T47D (cell line): ENCODE measurements at places on chromosomes 11 and 22.
A peak's percentile ranks its signal among the peaks of the same experiment; 100 is the strongest.

DNA sequence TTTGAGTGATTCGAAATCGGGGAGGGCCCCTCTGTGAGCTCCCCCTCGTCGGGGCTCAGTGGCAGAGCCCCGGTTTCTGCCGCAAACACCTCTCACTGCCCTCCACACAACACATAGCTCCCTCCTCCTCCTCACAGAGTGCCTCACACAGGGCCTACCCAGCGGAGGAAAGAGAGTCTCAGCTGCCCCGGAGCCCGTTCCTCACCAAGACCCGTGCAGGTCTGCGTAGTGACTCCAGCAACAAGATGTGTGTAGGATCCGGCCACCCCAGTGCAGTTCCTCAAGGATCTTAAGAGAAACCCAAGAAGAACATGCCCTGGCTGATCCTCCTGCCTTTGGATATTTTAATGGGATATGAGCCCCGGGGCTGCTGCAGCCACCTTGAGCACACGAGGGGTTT is 238.4 kb downstream of the BRD1 start:
- DNase-seq: no peak

DNA sequence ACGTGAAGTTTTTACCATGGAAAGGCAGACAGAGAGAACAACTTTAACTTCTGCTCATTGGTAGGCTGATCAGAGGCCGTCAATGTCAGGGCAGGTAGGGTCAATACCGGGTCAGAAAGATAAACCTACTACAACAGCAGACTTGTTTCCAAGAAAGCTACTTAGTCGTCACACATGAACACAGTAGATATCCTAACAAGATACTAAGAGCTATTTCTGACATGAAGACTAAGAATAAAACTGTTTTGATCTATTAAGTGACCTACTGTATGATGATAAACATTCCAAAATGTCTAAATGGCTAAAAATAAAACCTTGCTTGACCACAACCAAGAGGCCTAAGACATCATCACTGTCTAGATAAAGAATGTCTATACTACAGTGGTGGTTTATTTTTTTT is 231.3 kb downstream of the CADM1 start:
- no peak for DNase-seq

GRCh38 chr11:61627850-61628661 is 47.2 kb upstream of the SYT7 start:
- peak; percentile 87 for DNase-seq

- no peak for DNase-seq
Observed at GRCh38 chr11:17607083-17607429, 60.0 kb downstream of the OTOG start.

DNA sequence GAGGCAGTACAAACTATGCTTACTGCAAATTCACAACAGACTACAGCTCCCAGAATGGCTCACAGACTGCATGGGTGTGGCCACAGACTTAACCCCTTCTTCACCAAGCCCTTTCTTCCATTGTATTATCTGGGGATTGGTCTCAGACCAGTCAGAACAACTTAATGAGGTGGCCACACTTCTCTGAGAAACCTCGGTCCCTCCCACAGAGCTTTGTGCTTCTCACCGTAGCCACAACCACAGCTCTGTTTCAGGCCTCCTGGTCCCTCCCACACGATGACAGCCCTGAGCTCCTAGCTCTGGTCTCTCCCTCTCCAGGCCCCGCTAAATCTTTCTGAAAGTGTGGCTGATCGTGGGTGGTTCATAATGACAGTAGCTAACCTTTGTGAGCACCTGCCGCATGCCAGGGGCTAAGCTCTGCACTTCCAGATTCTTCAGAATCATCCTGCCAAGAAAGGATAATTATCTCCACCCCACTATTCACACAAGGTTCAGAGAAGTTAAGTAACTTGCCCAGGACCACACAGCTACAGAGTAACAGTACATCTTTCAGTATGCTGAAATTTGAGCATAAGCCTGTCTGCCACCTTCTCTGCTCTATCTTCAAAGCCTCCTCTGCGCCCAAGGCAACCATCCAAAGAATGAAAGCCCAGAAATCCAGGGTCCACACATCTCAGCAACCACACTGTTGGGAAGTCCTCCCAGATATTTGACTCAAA is 5.4 kb downstream of the PDE2A start:
- DNase-seq: no peak

- no peak for DNase-seq
Observed at GRCh38 chr22:29080106-29080975, 7.5 kb downstream of the KREMEN1 start.

GRCh38 chr11:19769820-19770219 is 57.2 kb downstream of the NAV2 start:
- no peak for DNase-seq

DNA sequence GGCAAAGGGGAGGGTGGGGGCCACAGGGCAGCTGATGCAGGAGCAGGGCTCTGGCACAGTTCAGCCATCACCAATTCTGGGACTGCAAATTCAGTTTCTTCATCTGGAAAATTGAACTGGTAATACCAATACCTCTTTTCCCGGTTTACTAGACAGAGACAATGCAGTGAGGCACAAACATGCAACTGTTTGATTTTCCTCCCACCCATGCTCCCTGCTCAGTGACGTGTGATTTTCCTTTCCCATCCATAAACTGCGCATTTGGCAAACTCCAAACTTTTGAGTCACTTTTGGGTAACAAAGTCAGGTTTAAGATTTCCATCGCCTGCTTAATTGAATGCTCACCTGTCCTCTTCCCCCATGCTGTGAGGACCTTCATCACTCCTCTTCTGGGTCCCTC is 23.2 kb downstream of the P2RY2 start:
- DNase-seq: no peak

GRCh38 chr11:132101881-132102280 is 731.5 kb downstream of the NTM start:
- no peak for DNase-seq

DNA sequence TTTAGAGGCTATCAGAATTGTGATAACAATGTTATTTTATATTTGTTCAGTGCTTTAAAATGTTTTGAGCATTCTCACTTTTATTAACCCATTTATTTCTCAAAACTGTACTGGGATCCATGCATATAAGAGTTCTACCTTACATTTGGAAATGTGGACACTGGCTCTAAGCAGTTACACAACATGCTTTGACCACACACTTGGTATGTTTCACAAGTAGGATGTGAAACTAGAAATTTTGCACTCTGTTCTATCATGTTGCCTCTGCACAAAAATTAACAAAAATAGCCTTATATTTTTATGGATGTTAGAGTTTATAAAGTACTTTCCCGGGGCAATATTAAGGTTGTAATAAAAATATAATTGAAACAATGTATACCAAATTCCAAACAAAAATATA is 126.9 kb upstream of the CHORDC1 start:
- no peak for DNase-seq

DNA sequence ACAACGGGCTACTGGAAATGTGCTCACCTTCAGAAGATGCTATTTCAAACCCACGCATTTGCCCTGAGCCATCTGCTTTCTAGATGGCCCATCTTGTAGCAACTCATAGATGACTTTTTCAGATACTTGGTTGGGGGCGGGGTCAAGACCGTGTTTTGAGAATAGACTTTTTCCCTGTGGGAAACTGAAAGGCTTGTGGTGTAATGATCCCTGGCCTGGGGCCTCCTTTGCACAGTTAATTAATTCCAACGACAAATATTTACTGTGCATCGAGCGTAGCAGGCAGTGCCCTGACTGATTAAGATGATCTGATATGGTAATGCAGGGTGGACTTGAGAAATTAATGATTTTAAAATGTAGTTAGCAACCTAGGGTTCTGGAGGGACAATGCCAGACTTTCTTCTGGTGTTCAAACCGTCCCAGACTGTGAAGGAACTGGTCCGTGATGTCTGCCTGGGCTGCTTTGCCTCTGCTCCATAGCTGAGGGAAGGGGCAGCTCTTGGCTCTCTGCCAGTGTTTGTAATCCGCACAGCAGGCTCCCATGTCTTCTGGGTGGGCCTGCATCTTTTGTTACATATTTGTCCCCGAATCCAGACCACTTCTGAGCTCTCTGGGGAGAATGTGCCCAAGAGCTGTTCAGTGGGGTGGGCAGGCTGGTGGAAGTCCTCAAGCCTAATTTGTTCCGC is 84.8 kb downstream of the ADAMTS15 start:
- peak; percentile 91 for DNase-seq

DNA sequence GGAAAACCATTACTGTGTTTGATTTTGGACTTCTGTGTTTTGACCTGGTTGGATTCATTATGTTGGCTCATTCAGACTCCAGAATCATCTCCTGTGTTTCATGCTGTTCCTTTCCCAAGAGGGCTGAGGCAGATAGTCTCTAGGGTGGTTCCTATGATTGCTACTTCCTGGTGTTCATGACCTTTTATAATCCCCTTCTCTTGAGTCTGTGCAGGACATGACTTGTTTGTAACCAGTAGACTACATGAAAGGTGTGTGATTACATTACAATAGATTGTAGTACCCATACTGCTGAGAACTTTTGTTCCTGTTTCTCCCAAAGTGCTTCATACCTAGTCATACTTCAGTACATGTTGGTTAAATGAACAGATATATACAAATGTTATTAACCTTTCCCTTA is 700.6 kb downstream of the METTL15 start:
- DNase-seq: no peak

- no peak for DNase-seq
Observed at GRCh38 chr22:19916006-19916405, 25.6 kb upstream of the COMT start.

GRCh38 chr11:34332524-34332923 is 25.3 kb downstream of the ABTB2 start:
- DNase-seq: peak; percentile 63

- no peak for DNase-seq
Observed at GRCh38 chr11:44854741-44855492, 95.8 kb downstream of the TP53I11 start.

DNA sequence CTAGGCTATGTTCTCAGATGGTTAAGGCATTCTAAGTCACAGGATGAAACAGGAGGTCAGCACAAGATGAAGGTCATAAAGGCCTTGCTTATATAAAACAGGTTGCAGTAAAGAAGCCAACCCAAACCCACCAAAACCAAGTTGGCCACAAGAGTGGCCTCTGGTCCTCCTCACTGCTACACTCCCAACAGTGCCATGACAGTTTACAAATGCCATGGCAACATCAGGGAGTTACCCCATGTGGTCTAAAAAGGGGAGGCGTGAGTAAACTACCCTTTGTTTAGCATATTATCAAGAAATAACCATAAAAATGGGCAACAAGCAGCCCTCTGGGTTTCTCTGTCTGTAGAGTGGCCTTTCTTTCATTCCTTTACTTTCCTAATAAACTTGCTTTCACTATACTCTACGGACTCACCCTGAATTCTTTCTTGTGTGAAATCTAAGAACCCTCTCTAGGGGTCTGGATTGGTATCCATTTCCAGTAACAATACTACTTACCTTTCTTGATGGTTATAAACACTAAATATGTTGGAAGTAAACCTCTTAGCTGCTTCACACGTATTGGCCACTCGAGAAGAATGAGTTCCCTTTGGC is 1237.9 kb downstream of the FAM181B start:
- no peak for DNase-seq

DNA sequence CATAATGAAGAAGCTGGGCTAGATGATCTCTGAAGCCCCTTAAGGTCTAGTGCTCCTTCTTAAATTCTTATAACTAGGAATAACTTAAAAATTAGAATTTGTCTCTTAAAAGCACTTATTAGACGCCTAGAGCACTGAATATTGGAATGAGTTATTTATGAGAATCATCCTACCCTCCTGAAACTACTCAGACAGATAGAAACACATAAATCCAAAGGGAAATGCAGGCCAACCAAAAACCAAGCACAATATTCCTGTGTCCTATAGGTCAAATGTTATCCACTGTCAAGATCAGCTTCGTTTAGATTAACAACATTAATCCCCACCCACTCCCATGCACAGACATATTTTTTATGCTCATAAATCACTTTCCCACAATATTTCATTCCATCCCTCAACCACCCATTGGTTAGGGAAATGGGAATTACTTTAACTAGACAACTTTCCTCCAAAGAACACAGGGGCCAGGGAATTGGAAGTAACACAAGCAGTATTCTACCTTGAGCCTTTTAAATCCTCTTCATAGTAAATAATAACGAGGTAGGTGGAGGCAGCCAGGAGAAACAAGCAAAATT is 87.1 kb downstream of the CD44 start:
- no peak for DNase-seq

GRCh38 chr22:39665229-39665628 is 94.7 kb downstream of the CACNA1I start:
- peak; percentile 34 for DNase-seq

DNA sequence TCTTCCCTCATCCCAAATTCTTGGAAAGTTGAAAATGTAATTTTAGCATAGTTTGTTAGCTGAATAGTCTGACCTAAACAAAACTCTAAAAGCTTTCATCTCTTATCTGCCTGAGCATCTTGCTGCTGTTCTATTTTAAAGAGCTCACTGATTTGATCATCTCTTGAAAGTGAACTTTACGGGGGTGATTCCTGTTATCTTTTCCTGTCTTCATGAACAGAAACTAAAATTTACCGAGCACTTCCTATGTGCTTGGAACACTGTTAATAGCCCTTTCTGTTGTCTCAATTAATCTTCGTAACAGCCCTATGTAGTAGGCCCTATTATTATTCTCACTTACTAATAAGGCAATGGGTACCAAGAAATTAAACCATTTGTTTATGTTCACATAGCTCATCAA is 12.3 kb downstream of the AMOTL1 start:
- DNase-seq: no peak

DNA sequence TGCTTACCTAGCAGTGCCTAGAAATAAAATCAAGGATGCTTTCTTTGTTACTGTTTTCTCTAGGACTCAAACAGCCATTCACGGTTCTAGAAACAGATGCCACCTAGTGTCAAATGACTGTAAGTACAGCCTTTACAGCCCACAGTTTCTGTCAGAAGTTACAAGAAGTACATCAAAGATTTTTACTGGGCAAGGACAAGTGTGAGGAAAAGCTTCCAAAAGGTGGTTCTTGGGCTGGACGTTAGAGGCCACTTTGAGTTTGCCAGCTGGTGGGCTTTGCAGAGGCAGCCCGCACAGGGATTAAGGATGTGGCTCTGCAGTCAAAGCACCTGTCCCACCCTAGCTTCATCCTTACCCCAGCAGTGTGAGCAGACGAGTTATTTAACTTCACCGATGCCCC is 6.9 kb downstream of the KMT5B start:
- no peak for DNase-seq

DNA sequence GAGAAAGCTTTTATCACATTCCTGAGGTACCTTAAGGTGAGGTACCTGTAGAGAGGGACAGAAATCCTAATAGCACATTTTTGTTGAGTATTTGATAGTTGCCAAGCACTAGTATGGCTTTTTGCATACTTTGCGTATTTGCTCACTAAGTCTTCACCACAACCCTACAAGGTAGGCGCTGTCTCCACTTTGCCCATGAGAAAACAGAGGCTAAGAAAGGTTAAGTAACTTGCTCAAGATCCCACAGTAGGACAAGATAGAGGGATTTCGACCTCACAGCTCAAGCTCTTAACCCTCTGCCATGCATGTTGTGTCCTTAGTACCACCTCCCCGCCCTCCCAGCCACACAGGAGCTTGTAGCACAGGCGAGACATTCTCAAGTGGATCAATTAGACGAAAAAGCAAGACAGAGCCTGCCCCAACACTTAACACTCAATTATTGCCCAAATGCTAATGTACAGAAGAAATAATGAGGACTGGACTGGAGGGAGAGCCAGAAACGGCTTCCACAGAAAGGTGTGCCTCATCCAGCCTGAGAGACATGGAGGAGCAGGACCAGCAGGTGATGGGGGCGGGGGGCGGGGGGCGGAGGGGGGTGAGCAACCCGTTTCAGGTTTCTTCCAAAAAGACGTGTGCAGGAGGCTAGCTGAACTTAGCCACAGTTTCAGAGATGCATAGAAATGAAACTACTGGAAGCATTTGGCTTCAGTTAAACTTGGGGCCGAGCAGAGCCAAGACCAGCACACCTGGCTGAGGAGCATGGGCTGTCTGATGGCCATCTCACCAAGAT is 26.7 kb upstream of the CD44 start:
- DNase-seq: no peak

- no peak for DNase-seq
Observed at GRCh38 chr11:35298369-35298768, 121.0 kb downstream of the SLC1A2 start.
